T-cell (primary cell): ENCODE measurements at places on chromosomes 4 and X. TPM values are rescaled to one million over a fixed set of nuclear protein-coding genes. Genes with fewer than 3 reads are reported as not detected.

DNA sequence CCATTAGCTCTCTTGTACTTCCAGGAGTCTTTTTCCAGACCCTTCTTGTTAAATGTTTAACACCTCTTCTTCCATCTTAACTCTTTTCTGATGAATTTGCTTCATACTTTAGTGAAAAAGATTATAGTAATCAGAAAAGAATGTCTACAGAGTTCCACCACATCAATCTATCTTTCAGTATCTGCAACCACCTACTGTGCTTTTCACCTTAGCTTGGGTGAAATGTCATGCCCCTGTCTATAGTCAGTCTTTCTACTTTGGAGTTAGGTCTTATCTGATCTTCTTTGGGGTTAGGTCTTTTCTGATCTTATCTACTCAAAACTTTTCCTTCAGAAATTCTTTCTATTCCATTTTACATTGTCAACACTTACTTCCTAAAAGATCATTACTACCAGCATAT, 1310.2 kb downstream of the PCDH7 start:
- no peak for DNase-seq

- no peak for DNase-seq
These were observed 370.3 kb upstream of the SMIM31 start for GRCh38 chr4:164383358-164384220.

FRMD7 gene
- not detected for total RNA-seq

GRCh38 chr4:138981930-138982390, 33.6 kb upstream of the NOCT start:
- no peak for DNase-seq

DNA sequence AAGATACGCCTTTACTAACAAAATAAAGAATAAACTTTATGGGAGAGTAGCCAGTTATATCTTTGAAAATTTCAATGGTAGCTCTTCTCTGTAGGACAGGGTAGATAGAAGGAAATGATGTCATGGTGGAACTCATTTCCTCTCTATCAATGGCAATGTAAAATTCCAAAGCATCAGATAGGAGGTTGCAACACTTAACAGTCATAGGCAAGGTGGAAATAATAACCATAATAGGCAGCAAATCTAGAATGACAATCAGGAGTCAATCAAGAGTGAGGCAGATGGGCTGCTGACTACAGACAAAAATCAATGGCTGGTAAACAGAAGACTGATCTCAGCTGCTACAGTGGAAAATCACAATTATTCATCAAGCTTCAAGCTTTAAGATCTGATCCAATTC, 53.9 kb upstream of the TET2 start:
- DNase-seq: no peak

DNA sequence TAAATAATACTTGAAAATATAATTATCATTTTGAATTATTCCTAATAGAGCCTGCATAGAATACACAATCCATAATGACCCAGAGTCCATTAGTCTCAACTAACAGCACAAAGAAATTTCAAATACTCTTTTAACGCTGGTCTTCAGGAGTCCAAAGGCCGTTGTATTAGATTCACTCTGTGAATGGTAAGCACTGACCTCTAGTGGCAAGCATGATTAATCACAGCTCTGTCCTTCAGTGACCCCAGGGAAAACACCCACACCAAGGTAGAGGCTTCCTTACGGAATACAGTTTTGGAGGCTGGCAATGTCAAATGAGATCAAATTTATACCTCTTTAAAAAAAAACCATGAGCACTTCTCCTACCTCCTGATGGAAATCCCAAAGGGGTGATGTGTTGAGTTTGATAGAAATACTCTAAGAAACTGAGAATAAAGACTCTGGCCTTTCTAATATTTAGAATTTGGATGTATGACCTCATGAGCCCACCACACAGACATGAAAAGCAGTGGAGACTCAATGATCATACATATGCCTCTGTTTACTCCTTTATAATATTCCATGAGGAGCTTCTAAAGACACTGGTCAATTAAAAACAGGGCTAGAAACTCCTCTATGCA, 147.2 kb upstream of the DKK2 start:
- DNase-seq: no peak

GRCh38 chr4:101708293-101709039, 82.1 kb upstream of the BANK1 start:
- DNase-seq: no peak

RPA4 gene
- total RNA-seq: 0.16 TPM

GRCh38 chr4:20368926-20369325, 117.2 kb downstream of the SLIT2 start:
- DNase-seq: no peak

DNA sequence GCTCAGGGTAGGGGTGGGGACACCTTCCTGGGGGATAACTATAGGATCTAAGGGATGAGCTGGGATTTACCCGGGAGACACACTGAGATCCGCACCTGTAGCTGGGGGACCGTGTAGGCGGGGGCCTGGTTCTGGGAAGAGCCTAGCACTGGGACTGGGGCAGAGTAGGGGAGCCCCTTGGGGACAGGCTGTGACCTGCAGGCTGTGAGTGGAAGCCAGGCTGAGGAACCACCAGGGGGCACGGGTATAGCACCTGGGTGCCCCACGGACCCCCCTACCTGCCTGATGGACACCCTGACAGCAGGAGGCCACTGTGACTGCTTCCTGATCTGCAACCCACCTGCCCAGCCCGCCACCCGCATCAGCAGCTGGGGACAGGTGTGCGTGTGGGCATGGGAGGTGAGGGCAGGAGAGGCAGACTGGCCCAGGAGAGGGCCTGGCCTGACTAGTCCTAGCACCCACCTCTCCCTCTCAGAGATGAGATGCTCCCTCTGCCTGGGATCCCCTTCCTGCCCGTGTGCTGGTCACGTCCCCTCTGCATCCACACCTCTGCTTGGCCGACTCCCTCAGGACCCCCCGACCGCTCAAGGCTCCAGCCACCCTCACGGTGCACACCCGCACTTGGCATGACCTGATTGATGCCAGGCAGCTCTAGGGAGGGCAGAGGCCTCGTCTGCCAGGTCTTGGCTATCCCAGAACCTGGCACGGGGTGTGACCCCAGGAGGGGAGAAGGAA, 94.2 kb upstream of the NKX1-1 start:
- DNase-seq: no peak

GRCh38 chr4:16116493-16116990, 32.7 kb upstream of the PROM1 start:
- no peak for DNase-seq

DNA sequence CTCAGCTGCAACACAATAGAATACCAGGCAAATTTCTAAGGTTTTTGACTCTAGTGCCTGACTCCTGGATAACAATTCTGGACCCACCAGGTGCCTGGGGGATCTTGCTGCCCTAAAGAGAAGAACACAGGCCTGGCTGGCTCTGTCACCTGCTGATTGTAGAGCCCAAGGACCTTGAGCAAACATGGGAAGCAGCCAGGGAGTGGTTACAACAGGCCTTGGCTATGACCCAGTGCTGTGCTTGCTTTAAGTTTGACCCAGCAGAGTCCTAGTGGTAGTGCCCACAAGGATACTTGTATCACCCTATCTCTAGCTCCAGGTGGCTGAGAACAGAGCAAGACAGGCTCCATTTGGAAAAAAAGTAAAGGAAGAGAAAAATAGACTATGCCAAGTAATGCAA, 176.8 kb upstream of the DCAF12L2 start:
- no peak for DNase-seq
